Posterior vena cava (tissue), 2 donors: ENCODE measurements at places on chromosomes 7 and 10. TPM values are rescaled to one million over a fixed set of nuclear protein-coding genes. Genes with fewer than 3 reads are reported as not detected.

GRCh38 chr7:101436221-101436735 is 73.6 kb downstream of the COL26A1 start:
- no peak for DNase-seq

DNA sequence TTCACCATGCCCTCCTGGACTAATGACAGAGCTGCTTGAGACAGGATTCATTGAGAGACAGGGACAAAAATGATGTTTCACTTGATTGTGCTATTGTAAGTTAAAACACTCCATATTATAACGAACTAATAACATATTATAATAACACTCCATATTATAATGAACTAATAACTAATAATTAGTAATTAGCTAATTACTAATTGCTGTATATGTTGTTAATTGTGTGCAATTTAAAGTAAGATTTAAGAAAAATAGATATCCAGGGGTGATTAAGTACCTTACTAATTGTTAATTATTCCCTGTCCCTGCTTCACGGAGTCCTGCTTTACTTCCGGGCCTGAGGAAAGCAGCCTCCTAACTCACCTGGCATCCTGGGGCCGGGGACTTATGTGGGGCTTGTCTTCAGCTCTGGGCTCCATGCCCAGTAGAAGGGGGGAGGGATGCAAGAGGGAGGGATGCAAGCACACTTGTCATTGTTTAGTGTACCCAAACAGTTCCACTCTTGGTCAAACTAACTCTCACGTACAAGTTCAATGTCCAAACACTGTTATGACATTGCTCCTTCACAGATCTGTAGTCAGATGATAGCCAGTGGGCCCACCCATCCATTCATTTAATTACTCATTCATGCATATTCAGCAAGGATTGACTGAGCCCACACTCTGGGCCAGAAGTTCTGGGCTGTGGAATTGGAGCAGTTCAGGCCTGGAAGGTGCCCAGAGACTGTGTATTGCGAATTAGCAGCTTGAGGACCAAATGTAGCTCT is 53.8 kb downstream of the COL13A1 start:
- DNase-seq = no peak

GRCh38 chr10:133292919-133293809 is 15.5 kb downstream of the TUBGCP2 start:
- DNase-seq = no peak

DNA sequence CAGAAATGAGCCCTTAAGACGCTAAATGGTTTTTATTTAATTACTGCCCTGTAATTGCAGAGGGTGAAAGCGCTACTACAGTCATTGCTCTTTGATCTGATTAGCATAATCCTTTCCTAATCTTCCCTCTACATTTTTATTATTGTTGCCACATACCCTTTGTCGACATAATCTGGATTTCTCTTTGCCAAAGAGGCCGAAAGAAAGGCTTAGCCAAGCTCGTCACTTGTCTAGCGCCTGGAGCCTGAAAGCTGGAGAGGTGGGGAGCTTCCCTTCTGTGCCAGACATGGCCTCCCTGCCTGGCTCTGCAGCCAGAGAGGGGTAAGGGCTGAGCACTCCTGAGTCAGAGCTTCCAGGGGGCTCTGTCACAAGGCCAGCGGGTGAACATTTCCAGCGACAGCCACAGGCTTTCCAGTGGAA is 145.9 kb downstream of the PRKAG2 start:
- DNase-seq = no peak

GRCh38 chr7:151349507-151349853 is 7.9 kb downstream of the NUB1 start:
- no peak for DNase-seq

OR2A12 gene
- not detected for total RNA-seq

TMEM184A gene
- total RNA-seq = not detected

CYP3A7 gene
- not detected for total RNA-seq
